ENCODE measurements at places on chromosomes 6 and 20. TPM values are rescaled to one million over a fixed set of nuclear protein-coding genes. Genes with fewer than 3 reads are reported as not detected.

GRCh38 chr20:48829940-48830339 lies 2.1 kb upstream of the PREX1 start:
- DNase-seq, result no peak

GRCh38 chr20:52379723-52380336 lies 188.3 kb upstream of the ZFP64 start:
- DNase-seq, result no peak

DNA sequence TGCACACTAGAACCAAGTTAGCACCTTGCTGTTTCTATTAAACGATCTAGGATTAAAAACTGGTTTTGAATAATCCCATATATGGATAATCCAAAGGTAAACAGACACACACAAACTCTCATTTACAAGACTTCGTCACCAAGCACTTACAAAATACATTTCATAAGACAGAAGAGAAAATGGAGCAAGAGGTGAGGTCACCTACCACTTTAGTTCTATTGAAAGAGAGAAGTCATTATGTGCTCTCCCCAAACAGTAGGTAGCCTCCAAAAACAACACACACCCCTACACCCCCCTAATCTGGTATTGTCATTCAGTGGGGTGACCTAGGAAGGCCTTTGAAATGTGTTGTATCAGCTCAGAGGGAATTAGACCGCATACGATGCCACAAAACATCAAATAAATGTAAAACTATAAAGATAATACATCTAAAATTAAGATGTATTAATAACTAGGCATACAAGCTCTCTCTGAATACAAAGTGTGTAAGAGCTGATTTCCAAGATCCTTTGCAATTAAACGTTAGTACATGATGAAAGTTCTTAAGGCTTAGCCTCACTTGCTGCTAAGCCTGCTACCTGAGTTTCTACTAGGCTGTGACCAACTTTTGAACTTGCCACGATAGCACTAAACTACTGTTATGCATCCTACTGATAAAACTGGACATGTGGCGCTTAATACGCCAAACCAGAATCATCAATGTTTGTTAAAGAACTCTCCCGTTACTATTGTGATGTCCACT lies 1.6 kb downstream of the SRPK1 start:
- peak; percentile 11 for DNase-seq

DNA sequence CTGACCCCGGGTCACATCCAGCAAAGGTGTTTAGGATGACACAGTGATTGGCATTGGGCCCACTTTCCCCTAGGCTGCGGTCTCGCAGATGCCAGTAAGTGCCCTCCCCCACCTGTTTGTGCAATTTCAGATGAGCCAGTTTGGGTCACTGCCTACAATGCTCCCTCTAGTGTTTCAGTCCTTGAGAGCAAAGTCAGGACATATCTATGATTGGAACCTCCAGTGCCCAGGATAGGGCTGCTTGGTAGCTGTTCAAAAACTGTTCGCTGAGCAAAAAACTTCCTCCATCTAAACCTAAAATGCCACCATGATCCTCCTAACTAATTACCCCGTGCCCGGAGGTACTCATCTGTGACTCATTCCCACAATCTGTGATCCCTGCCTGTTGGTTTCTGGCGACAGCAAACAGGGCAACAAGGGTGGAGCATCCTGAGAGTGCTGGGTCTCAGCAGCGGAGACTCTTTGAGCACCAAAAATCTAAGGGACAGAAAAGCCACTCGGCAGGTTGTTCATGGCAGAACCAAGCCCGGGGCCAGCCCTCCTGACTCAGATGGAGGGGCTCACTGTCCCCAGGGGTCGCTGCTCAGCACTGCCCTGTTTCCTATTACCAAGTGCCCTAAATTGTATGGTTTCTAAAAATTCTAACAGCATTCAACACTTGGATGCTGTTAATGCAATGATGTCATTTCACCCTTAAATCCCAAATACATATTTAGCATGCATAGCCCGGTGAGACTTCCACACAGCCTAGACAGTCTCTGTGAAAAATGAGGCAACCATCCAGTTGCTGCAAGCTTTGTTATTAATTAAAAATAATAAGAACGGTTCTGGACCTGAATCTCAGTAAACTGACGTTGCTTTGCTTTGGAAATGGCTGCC lies 5.0 kb downstream of the VSX1 start:
- DNase-seq, result no peak

DNA sequence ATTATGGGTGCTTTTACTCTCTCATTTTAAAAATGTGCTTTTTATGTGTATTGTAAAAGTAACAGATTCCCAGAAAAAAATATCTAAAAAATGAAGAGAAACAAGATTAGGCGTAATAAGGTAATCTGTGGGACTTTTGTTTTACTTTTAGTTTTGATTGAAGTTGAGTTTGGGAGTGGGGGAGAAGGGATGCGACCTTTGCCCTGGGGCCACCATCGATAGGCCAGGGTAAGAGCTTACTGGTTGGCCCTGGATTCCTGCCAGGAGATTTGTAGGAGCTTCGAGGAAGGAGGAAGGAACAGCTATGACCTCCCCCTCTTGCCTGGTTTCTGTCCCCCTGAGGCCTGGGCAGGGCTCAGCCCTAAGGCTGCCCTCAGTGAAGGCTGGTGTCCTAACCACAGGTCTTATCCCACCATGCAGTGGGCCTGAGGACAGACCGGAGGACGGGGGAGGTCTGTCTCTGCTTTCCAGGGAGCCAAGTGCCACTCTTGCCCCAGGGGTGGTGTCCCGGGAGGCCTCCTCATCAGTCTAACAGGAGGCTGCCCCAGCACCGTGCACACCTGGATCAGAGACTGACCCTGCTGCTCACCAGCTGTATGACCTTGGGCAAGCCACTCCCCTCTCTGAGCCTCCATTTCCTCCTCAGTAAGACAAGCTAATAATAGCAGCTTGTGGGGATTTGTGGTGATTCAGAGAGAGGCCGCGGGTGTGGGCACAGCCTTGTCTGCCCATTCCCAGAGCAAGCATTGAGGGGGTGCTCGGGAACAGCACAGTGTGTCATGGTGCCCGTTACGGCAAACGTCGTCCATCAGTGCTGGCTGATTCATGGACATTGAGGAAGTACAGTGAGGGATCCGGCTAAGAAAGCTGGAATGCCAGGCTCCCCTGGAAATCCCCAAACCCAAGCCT lies 21.2 kb downstream of the TGM2 start:
- DNase-seq, result no peak

Gene IL17A
- polyA plus RNA-seq, result not detected

Gene CLIC5
- polyA plus RNA-seq, result 199 TPM

Data from left renal cortex interstitium (tissue), 4 donors.